Smooth muscle cell of the brain vasculature (primary cell): ENCODE measurements at places on chromosomes 11 and 22.
A peak's percentile ranks its signal among the peaks of the same experiment; 100 is the strongest.

GRCh38 chr11:125223901-125224361, 59.4 kb downstream of the PKNOX2 start:
- no peak for DNase-seq

DNA sequence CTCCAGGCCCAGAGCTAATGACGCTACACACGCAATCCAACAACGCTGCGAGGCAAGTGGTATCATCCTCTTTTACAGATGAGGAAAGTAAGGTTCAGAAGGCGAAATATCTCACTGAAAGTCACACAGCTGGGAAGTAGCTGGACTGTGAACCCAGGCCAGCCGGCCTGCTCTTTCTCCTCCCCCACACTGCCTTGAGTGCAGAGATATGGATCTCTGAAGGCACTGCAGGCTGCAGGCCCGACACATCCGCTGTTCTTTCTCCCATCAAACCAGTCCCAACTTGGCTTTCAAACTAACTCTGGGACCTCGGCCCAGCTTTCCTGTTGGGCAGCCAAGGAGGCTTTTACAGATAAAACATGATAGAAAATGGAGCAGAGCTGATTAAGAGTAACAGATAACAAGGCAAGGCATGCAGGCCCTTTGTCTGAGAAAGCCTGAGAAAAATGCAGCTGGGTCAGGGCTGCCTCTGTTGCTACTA, 64.0 kb upstream of the PTPRJ start:
- no peak for DNase-seq

DNA sequence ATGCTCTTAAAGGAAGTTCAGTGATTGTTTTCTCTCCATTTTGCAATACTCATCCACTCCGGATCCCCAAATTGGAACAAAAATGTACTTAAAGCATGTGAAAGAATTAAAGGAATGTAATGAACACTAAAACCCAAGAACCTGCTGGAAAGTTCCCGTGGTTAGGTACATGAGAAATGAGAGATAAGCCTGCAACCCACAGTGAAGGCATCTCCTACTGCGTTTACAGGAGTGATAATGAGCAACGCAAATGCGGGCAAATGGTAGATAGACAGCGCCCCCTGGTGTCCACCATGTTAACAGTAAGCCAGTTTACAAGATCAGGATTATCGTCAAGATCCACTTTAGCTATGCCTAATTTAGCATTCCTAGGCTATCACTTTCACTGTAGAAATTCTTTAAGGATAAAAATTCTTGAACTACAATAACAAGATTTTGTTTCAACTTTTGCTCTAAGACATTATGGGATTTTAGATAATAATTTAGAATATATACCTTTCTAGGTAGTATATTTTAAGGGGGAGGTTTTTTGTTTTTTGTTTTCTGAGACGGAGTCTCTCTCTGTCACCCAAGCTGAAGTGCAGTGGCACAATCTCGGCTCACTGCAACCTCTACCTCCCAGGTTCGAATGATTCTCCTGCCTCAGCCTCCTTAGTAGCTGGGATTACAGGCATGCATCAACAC, 29.9 kb downstream of the ALG9 start:
- peak; percentile 75 for DNase-seq

- DNase-seq = no peak
Measured at GRCh38 chr11:111918390-111919256, at the start of gene C11orf52. Gene C11orf52, plus strand, starts transcription at chr11:111918913. Its CDS starts 60 bp downstream, at chr11:111918973.

- no peak for DNase-seq
Measured at GRCh38 chr11:130854483-130854882, 61.8 kb downstream of the SNX19 start.

- DNase-seq = no peak
Measured at GRCh38 chr22:50532824-50533796, 3.3 kb upstream of the TYMP start.

- no peak for DNase-seq
Measured at GRCh38 chr11:71279916-71280645, 27.7 kb upstream of the SHANK2 start.

DNA sequence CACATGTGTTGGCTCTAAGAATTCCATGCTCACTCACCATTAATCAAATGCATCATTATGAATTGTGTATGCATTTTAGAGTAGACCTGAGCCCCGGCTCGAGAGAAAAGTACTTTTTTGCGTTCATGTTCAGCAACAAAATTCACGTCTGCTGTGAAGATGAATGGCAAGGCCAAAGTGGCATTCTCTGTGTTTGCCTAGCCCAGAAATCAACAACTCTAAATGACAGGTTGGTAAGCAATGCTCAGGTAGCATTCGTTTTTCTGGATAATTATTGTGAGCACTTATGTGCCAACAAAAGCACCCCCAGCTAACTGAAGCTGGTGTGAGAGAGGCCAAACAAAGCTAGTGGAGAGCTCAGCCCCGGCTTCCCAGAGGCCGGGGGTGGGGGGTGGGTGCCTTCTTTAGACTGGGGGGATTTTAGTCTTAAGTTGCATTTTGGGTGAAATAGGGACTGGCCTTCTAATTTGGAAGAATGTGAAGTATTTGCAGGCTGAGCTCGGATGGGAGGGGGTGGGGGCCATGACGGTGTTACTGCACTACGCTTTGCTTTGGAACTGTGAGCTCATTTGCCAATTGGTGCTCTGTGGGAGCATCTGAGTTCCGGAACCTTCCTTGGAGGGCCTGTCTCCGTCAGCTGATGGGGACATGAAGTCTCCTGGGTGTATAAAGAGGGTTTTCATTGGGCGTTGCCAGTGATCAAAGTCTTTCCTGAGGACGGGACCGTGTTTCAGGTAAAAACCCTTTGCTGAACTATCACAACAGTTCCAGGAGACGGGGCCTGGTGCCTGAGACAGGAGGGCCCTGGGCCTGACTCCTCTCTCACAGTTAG, 29.0 kb upstream of the ALX4 start:
- DNase-seq = no peak

DNA sequence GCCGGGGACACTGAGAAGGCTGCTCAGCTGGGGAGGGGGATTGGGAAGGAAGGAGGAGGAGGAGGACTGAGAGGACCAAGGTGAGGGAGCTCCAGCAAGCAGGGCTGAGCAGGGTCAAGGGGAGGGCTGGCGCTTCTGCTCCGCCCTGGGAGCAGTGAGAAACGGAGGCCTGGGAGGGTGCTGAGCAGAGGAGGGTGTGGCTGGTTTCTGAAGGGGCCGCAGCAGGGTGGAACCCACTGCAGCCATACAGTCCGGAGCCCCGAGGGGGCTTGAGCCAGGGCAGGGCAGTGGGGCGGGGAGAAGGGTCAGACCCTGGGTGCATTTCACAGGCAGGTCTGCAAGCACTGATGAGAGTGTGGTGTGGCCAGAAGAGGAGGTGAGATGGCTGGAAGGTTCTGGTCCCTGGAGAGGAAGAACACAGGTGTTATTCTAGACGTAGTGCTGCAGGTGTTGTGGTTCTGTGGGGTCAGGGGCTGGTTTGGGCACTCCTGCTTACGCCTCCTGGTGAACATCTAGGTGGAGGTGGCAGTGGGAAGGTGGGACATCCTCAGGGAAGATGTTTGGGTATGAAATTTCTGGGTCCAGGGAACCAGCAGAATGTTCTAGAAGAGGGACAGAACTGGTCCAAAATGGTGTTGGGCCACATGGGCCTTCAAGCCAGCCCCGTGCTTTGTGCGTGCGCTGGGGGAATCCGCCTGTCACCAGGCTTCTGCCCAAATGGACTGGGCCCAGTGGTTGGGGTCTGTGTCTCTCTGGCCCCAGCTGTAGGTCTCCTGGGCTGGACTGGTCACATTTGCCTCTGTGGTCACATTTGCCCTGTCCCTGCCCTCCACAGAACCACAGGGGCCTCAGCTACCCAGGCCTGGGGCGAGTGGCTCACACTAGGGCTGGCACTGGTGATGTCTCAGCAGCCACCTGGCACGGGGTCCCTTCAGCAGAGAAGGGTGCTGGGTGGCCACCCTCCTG, 714.7 kb downstream of the BRD1 start:
- DNase-seq = no peak

GRCh38 chr11:12735262-12735661, 61.0 kb downstream of the TEAD1 start:
- no peak for DNase-seq

- DNase-seq = peak; percentile 51
Measured at GRCh38 chr22:36180038-36180880, 19.7 kb upstream of the APOL3 start.

GRCh38 chr22:49756201-49756600, 71.5 kb downstream of the BRD1 start:
- DNase-seq = no peak

DNA sequence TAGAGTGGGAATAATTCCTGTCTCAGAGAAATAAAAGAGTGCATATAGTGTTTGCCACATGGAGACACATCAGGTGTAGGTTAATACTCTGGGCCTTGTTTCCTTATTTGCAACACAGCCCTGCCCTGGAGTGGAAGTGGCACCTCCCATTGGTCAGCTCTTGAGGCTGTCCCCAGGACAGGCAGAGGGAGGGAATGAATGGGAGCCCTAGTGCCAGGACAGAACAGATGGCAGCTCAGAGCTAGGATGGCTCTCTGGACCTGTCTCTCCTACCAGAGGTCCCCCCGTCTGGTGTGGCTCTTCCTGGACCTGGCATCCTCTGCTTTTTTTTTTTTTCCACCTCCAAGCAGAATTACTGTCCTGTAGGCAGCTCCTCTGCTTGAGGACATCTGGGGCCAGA, 35.6 kb downstream of the LIMK2 start:
- DNase-seq = no peak

DNA sequence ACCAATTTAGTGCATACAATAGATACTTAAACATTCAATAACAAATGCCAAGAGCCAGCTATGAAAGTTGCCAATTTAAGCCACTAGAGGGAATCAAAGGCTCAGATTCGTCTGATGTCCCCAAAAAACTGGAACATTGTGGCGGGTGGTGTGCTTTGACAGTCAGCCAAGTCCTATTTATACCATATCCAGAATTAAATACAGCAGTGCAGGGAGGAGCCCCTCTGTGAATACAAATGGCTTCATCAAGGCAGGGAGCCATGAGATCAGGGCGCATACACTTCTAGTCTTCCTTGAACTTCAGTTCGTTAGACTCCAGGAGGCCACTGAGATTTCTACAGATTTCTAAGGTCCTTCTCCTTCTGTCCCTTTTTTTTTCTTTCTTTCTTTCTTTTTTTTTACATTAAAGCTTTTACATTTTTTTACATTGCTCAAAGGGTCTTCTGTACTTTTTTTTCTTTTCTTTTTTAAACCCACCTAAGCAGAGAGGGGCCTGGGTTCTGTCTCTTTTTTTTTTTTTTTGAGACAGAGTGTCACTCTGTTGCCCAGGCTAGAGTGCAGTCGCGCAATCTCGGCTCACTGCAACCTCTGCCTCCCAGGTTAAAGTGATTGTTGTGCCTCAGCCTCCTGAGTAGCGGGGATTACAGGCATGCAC, 41.5 kb upstream of the HSPA8 start:
- DNase-seq = peak; percentile 69

DNA sequence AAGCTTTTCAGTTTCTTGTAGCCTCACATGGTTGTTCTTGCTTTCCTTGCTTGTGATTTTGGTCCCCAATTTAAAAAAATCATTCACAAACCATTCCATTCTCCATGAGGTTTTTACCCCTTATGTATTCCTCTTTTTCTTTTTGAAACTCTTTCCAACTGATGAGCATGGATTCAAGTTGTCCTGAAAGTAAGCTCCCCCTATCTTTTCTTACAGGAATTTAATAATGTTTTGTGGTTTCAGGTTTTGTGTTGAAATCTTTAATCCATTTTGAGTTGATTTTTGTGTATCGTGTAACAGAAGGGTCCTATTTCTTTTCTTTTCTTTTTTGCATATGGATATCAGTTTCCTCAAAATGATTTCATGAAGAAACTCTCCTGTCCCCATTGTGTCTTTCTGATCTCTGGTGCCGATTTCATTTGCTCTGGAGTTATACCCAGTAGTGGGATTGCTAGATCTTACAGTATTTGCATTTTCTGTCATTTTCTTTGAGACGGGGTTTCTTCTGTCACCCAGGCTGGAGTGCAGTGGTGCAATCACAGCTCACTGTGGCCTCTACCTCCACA, 58.5 kb downstream of the LRRC74B start:
- DNase-seq = no peak

GRCh38 chr11:112689851-112690250, 271.4 kb upstream of the NCAM1 start:
- no peak for DNase-seq

DNA sequence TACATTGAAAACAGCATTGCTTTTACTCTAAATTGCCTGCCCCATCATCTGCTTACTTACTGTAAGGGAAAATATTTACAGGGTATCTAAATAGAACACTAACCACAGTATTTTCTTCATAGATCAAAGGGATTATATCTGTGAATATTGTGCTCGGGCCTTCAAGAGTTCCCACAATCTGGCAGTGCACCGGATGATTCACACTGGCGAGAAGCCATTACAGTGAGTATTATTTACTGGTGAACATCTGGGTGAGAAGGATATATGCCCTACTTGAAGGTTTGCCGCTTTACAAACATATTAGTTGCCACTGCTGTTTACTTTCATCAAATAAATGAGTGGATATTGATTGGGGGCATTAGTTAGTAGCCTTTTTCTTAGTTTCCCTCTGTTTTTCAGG, 5.9 kb upstream of the CNTF start:
- DNase-seq = peak; percentile 26

DNA sequence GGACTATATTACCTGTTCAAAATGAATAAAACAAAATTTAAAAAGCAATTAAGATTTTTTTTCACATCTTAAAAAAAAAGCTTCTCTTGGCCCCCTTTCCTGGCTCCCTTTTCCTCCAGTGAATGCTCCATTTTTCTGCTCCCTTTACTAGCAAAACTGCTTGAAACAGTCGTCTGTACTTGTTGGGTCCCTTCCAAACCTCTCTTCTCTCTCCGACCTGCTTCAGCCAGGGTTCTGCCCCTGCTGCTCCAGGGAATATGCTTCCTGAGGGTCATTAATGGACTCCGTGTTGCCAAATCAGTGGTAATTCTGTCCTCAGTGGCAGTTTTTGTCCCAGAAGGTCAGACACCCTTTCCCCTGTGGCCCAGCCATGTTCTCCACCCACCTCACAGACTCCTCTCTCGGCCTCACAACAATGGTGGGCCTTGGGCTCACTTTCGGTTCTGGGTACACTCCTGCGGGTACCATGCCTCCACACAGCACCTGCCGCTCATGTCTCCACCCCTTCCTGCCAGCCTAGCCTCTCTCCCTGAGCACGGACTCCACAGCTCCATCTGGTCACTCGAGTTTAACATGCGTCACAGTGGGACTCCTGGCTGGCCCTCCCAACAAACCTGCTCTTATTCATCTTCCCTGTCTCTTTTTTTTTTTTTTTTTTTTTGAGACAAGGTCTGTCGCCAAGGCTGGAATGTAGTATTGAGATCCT, 7.8 kb upstream of the POLR3H start:
- no peak for DNase-seq

DNA sequence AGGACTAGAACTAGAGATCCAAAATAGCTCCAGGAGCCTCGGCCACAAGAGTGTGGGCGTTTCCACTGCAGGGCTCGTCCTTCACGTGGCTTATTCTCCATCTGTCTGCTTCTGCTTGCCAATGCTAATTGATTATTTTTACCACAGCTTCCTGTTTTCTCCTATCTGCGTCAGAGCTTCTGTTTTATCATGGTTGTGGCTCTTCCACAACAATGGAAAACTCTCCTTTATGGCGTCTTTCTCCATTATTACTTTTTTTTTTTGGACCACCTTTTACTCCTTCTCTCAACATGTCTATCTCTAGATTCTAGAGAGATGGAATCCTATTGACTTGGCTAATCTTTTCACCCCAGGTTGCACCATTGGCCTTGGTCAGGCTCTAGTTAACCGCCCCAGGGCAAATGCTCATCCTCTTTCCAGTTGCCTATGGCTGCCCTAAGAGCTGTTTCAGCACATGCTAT, 25.9 kb downstream of the CAT start:
- DNase-seq = no peak

GRCh38 chr11:115391598-115391997, 112.6 kb downstream of the CADM1 start:
- DNase-seq = no peak
